ENCODE measurements at places on chromosomes 12 and 14.

DNA sequence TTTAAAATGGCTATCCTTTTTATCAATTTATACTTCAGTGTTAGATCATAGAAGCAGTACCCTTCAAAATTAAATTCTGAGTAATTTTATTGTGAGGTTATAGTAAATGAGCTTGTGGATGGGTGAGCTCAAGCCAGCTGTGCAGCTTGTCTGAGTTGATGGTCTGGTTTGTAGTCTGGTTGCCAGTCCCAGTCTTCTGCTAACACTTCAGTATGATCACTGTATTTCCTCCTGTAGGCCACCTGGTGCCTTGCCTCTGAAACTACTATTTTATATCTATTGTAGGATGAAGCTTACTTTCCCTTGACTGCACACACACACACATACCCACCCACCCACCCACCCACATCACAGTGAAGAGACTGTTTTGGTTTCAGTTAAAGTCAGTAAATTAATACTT is 496.4 kb downstream of the PCNX1 start:
- no peak for DNase-seq

GRCh38 chr12:123723765-123724164 is 11.6 kb downstream of the ATP6V0A2 start:
- no peak for DNase-seq

GRCh38 chr12:11765817-11766794 is 116.6 kb downstream of the ETV6 start:
- DNase-seq: no peak

- DNase-seq: no peak
Measured at GRCh38 chr12:7160183-7160582, 29.3 kb upstream of the PEX5 start.

GRCh38 chr12:116420227-116420880 is 138.8 kb upstream of the MAP1LC3B2 start:
- DNase-seq: peak; percentile 72

Measured in DMS79 treated with DMSO at 0.1 percent for 48 hours (cell line).